SK-N-SH (cell line): ENCODE measurements at places on chromosomes 12 and 14.

DNA sequence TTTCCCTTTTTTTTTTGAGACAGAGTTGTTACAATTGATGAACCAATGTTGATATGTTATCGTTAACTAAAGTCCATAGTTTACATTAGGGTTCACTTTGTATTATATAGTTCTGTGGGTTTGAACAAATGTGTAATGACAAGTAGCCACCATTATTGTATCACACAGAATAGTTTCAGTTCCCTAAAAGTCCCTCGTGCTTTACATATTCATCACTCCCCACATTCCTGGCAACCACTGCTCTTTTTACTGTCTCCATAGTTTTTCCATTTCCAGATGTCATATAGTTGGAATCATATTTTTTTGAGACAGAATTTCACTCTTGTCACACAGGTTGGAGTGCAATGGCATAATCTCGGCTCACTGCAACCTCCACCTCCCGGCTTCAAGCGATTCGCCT lies 12.5 kb downstream of the HSD17B6 start:
- DNase-seq: no peak

DNA sequence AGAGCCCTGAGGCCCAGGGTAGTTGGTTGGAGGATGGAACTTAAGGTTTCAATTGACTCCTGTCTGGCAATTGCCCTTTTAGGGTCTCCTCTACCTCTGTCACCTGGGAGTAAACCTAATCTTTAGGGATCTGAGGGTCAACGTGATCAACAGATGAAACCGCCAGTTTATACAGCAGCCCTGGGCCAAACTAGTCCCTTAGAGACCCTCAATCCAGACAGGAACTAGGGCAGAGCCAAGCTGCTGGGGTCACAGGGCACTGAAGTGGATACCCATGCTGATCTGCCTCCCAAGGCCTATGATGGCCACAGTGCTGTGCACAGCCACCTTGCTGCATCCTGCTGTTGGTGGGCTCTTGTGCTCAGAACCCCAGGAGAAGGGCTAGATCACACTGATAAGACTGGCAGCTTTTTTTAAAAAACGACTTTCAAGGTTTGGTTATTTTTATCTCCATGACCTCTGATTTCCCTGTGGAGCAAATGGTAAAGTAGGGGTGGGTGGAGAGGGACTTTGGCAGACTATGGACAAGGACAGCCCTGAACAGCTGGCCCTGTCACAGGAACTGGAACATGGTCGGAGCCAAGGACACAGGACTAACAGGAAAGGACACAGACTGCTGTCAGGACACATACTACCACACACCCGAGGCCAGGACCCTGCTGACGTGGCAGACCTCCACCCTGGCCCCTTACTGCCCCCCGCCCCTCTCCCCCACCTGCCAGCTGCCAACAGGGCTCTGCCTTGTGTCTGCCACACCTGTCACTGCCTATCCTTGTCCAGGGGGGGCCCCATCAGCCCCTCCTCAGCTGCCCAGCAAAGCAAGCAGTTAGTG lies 474 bp downstream of the FITM1 start:
- peak; percentile 18 for DNase-seq

GRCh38 chr12:93426412-93426805 lies 15.3 kb downstream of the UBE2N start:
- no peak for DNase-seq

- DNase-seq: no peak
These were observed 56.1 kb upstream of the FUT8 start for GRCh38 chr14:65356327-65356836.

DNA sequence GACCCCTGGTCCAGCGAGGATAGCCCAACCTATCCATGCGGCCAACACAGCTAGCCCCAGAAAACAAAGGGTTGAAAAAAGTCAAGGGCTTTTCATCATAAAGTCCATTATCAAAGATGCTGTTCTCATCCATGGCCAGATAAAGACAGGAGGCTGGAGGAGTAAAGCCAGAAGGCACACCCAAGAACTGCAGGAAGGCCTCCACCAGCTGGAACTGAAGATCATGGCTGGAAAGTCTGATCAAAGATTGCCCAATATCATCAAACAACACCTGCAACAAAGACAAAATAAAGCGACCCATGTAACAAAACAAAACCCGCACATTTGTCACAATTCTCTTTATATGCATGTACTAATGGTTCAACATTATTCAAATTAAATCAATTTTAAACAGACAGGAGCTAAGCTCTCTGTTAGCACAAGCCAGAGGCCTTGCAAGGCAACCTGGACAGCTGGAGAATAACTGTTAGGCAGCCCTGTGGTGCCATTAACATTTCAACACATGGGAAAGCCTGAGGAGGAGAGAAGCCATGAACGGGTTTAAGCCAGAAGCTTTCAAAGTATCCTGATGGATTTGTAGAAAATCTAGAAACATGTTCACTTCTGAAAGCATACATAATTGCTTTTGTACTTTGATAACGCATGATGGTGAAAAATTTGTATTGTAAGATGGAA lies 34.1 kb downstream of the PSMC1 start:
- DNase-seq: no peak

GRCh38 chr12:111406474-111407376 lies 1.0 kb downstream of the SH2B3 start:
- DNase-seq: peak; percentile 44

DNA sequence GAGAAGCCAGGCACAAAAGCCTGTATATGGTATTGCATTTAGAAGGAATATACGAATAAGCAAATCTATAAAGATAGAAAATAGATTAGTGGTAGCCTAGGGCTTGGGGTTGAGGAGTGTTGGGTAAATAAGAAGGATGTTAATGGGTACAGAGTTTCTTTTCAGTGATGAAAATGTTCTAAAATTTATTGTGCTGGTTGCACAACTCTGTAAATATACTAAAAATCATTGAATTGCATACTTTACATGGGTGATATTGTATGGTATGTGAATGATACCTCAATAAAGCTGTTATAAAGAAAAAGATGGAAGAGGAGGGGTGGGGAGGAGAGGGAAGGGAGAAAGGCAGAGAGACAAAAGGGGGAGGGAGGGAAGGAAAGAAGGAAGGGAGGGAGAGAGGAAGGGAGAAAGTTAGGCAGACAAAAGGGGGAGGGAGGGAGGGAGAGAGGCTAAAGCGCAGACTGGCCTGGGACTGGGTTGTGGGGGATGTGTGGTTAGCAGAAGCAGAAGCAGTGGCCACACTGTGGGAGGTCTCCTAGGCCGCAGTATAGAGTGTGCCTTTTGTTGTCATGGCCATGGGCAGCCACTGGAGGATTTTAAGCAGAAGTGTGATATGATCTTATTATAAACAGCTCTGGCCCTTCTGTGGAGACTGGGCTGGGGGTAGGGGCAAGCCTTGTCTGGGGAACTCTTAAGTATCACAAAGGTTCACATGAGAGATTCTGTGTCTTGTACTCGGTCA lies 73.6 kb upstream of the ELK3 start:
- DNase-seq: peak; percentile 43

DNA sequence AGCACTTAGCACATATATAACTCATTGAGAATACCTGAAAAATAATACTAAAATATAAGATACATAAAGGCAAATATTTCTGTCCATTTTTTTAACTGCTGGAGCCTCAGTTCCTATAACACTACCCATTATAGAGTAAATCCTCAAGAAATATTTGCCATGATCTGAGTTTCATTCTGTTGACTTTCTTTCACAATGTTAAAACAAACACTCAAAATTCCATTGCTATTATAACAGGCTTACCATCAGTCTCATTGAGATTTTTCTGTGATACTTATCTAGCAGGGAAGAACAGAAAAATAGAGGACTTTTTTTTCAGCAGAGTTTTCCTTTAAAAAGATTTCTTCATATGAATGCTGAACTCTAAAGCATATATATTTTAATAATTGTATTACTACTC lies 24.5 kb downstream of the LMO3 start:
- no peak for DNase-seq

DNA sequence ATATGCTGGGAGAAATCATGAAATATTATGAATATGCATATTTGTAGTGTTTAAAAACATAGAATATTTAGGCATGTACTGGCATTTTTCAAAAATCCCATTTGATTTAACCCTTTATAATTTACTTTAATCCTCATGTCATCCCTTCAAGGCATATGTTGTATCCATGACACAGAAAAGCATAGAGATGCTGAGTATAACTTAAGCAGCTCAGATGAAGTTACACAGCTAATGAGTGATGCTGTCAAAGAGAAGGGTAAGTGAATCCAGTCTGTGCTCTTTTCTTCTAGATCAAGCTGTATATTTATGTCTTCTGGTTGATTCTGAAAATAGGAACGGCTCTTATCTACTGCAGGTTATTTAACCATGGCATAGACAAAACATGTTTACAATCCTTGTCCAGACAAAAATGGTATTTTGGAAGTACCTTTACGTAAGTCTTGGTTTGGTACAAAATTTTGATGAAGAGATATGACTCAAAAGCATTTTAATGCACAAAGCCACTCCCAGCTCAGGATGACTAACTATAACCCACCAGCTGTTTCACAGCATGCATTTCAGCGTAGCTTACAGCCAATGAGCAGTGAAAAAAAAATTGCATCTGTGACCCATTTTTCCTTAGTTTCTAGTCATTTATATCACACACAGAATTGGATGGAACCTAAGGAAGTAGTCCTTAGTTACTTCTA lies 201.7 kb downstream of the STXBP6 start:
- DNase-seq: no peak

DNA sequence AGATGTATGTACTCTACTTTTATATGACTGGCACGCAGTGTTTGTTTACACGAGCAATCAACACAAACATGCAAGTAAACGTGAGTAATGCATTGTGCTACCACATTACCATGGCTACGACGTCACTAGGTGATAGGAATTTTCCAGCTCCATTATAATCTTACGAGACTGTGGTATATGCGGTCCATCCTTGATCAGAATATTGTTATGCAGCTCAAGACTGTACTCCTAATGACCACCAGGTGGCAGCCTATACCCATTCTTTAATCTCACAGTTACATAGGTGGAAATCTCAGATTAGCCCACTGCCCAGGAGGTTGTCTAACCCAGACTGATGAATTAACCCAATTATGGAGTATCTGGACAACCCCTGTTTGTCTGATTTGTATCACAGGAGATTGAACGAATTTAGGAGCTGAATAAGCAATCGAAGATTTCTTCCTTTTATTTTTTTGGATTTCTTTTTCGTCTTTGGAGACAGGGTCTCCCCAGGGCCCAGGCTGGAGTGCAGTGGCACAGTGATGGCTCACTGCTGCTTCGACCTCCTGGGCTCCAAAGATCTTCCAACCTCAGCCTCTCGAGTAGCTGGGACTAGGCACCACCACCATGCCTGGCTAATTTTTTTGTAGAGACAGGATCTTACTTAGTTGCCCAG lies 8.7 kb upstream of the TESPA1 start:
- peak; percentile 60 for DNase-seq

- DNase-seq: no peak
These were observed 362.6 kb downstream of the TMEM121 start for GRCh38 chr14:105888784-105889665.

- DNase-seq: no peak
These were observed 24.3 kb downstream of the PPP1CC start for GRCh38 chr12:110718222-110718908.

DNA sequence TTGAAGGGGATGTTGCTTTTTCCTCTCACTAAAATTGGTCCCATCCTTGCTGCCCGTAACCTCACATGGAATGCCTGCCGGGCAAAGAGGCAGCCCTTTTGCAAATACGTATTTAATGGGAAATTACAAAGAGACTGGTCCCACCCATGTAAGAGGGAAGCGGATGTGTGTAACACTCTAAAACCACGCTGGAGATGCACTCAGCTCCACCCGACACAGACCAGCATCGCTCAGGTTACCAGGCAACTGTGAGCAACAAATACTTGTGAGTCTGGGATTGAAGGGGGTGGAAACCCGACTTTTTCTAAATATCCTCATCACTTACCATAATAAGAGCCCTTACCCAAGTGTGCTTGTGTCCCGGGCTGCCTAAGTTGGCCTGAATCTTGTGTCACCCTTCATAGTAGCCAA lies 47.7 kb downstream of the ELK3 start:
- no peak for DNase-seq

GRCh38 chr14:92589213-92589852 lies 75.8 kb downstream of the RIN3 start:
- no peak for DNase-seq

- DNase-seq: no peak
These were observed 183.8 kb downstream of the TBX5 start for GRCh38 chr12:114221957-114222630.

DNA sequence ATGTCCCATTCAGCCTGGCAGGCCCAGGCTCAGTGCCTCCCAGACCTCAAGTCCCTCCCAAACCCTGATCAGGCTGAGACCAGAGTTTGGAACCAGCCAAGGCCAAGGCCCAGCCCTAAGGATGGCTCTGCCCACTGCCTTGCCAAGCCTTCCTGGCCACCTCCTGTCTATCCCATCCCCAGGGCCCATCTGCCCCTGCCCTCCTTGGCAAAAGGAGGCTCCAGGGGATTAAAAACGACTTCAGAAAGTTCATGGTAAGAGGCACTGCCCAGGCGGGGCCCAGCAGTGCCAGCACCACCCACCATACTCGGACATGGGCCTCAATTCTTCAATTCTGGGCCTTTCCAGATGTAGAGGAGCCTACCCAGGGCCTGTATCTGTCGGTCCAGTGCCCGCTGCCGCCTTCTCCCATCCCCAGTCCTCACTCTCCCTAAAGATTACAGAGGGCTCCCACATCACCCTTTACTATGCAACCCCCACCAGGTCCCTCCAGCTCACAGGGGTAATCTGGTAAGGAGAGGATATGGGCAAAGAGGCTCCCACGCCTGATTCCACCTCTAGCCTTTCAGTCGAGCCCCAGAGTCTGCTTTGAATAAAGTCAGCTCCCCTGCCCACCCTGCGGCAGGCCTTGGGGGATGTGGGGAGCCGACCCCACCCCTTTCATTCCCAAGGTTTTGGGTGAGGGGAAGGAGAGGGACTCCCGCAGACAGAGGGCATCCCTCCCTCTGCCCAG lies 932 bp downstream of the ADCY6 start:
- peak; percentile 46 for DNase-seq

DNA sequence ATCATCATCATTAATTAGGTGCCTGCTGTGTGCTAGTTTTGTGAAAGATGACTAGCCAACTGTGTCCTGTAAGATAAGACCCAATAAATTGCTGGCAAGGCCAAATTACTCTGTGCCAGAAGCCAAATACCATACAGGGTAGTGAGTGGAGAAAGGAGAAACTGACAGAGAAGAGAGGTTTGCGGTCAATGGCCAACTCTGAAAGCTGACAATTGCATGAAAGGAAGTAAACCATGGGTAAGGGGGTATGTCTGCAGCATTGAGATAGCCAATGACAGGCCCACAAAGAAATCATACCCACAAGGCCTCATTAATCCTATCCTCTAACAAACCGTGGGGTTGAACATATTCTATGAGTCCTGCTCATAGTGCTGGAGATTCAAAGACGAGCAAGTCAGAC lies 236.6 kb upstream of the CCDC196 start:
- DNase-seq: no peak
